ENCODE measurements at places on chromosomes 2 and 18.

- DNase-seq = no peak
Measured at GRCh38 chr2:240687045-240687740, 4.5 kb upstream of the AQP12A start.

GRCh38 chr18:10901329-10901728, 248.0 kb downstream of the PIEZO2 start:
- no peak for DNase-seq

- DNase-seq = no peak
Measured at GRCh38 chr2:53861824-53862223, 2.1 kb upstream of the GPR75 start.

DNA sequence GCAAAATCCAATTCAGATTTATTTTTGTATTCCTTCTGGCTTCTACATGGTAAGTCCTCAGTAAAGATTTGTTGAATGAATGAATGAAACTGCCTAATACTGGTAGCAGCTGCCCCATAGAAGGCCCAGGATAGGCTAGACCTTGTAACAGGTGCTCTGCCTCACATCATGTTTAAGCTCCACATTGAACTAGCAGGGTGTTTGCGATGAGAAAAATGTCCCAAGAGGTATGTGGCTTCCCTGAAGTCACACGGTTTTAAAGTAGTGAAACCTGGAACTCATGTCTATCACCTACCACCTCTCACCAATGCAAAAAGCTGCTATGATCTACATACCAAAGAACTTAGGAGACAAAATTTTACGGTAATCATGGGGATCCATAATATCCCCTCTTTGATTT, 765 bp upstream of the LHCGR start:
- DNase-seq = no peak

DNA sequence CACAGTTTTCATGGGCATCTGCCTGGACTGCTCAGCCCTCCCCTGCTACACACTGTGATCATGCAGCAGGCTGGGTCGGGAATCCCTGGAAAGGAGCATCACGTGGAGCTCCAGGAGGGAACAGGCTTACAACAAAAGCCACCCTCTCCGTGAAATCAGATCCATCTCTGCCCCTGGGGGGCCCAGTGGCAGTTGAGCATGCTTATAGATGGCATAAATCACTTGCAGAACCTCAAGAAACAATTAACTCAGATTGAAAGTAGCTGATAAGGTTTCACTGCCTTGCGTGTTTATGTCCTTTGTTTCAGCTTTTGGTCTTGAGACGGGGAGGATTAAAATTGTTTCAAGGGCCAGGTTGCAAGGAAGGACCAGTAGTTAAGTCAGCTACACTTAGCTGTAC, 354.8 kb upstream of the MEIS1 start:
- no peak for DNase-seq

- DNase-seq = no peak
Measured at GRCh38 chr2:48727560-48727959, 28.0 kb downstream of the LHCGR start.

- DNase-seq = no peak
Measured at GRCh38 chr2:120315367-120316033, 30.4 kb upstream of the INHBB start.

DNA sequence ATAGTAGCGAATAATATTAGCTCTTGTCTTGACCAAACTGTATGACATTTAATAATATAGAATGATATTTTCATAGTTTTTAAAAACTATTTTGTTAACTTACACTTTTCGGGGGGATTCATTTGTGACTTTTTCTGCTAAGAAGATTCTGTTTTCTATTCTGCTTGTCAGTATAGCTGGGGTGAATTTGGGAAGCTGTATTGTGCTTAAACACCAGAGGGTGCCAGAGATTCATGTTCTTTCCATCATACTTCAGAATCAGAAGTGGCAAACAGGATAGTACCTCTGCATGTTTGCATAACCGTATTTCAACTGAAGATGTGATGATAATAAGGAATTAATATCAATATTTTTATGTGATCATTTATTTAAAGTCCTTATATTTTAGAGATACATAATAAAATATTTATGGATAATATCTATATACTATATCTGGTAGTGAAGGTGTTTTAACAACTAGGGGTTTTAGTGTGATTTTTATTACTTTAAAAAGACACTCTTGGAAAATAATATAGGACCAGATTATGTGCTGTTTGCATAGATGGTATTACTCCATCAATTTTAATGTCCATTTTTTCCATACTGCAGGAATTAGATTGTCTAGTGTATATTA, 81.0 kb downstream of the TAF4B start:
- DNase-seq = peak; percentile 72

DNA sequence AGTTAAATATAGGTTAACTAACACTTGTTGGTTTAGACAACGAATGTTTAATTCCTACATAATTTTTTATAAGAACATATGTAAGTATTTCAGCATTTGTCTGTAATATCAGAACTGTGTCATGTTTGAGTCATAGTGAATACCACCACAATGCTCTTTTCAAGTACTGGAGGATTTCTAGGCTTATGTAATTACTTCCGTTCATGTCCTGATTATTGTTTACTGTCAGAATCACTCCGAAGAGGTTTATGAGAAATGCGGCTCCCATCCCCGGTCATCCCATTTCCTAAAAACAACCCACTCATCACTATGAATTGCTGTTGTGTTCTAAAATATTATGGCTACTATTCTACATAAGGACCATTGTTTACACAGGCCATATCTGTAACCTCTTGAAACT, 45.1 kb downstream of the CDH19 start:
- DNase-seq = no peak

GRCh38 chr2:218736531-218736930, 25.9 kb downstream of the TTLL4 start:
- no peak for DNase-seq

- no peak for DNase-seq
Measured at GRCh38 chr18:9283791-9284190, 50.8 kb upstream of the TWSG1 start.

GRCh38 chr2:120446236-120447126, 100.5 kb downstream of the INHBB start:
- no peak for DNase-seq

DNA sequence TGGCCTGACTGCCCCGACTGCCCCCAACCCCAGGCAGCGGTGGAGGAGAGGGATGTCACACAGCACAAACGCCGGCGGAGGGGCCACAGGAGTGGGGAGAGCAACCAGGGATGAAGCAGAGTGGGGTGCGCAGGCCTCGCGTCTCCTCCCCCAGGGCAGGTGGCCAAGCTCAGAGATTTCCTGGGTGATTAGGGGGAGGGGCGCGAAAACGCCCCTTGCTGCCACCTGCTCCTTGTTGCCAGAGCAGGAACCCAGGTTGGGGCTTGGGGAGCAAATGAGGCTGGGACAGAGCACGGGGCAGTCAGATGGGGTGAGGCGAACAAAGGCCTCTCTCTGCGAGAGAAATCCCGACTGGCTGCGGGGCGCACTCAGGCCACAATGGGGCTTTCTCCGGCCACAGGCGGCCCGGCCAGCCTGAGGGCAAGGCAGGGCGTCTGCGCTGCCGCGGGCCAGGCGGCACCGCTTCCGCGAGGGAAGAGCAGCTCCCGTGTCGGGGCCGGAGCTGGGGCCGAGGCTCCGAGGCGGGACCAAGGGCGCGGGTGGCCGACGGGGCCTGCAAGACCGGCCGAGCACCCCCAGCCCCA, 11.5 kb downstream of the TEX44 start:
- DNase-seq = no peak

DNA sequence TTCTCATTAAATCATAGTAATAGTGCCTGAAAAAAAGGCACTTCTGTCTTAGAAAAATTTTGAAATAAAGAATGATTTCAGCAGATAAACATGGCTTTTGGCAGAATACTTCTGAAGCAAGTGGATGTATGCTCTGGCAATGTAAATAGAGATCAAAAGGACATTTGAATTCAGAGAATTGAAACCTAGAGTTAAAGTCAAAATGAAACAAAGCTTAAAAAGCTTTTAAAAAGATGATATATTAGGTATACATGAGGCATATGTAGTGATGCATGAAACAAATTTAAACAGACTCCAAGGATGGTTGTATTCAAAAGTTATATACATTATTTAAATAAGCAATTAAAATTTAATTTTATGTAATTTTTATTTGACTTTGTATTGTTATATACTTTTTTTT, 1344.5 kb upstream of the TMEFF2 start:
- no peak for DNase-seq

DNA sequence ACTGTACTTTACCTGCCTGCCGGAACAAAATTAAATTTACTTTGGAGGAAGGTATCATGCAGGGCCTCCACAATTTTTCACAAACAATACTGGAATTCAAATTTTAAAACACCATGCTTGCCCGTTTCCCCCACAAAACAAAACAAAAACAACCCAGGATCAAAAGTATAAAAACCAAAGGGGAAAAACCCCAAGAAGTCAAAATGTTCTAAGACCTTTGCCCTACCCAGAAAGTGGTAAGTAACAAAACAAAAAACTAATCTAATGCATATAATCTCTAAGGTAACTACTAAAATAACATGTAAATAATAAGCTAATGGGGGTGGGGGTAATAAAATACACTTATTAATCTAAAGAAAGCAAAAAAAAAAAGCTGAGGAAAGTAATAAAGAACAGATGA, 60.5 kb downstream of the CUL3 start:
- no peak for DNase-seq

DNA sequence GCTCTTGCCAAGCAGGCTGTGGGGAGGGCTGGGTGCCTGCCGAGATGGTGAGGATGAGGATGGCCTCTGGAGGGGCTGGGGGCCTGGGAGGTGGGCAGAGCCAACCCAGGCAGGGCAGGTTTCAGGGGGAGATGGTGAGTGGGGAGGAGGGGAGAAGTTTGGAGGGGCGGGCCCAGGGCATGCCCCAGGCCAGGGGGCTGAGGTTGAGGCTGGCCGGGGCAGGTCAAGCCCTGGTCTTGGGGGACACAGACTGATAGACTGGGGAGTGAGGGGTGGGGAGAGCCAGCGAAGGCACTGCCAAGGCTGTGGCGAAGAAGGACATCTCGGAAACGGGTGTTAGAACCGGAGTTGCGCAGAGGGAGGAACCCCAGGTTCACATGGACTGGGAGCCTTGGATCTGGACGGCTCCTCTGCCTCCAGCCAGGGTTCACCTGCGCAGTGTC, 12.6 kb downstream of the CAPN10 start:
- no peak for DNase-seq

DNA sequence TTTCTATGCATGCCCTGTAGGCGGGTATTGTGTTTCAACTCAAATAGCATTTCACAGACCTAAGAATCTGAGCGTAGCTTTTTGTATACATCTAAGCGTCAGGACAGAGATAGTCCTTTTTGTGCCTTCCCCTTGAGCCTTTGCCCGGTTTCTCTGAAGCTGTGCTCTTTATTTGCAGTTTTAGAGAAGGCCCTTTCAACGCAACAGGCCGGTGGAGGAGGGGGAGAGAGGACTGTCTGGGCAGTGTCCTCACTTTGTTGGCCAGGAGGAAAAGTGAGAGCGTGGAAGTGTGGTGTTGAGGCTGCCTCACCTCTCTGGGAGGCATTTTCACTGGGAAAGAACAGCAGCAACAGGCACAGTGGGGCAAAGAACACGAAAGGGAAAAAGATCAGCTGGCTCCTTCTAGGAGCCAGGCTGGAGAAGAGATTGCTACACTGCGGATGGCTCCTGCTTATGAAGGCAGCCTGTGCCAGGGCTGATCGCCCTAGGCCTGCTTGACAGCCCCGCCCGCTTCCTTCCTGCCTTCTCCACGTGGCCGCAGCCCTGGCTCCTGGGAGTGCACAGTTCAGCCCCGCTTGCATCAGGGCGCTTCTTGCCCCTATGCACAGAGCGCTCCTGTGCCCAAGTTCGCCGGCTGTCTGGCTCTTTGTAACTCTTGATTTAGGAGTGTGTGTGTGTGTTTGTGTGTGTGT, 195.6 kb upstream of the POU3F3 start:
- DNase-seq = no peak

GRCh38 chr2:54602736-54603322, 120.6 kb upstream of the EML6 start:
- DNase-seq = no peak

DNA sequence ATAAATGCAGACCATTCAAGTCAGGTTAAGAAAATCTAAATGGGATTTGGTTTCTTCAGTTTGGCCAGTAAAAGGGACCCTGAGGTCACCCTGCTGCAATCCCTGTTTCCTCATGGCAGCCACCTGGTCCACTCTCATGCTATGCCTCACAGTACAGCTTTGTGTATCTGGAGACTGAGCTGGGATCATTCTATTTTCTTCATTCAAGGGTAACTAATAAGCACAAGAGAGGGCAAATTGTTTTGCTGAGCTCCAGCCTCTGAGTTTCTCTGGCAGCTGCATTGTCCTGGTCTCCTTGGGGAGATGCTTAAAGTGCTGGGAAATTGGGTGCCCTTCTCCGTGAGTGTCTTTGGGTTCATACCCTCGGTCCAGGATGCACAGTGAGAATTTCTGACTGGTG, 18.5 kb upstream of the BCL2L11 start:
- DNase-seq = no peak

DNA sequence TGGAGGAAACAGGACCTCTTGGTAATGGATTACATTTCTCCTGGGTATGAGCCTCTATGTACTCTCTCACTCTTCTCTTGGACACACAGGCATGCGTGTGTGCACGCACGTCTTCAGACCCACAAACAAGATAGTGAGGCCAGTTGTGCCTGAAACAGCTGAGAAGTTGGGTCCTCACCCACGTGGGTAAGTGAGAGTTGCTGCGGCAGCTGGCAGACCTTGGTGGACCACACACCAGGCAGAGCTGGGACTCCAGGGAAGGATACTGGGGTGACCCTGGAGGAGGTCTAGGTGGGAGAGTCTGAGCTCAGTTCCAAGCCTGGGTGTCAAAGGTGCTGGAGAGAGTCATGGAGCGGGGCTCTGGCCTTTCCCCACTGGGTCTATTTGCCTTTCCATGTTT, 194.3 kb downstream of the HAUS1 start:
- DNase-seq = no peak

DNA sequence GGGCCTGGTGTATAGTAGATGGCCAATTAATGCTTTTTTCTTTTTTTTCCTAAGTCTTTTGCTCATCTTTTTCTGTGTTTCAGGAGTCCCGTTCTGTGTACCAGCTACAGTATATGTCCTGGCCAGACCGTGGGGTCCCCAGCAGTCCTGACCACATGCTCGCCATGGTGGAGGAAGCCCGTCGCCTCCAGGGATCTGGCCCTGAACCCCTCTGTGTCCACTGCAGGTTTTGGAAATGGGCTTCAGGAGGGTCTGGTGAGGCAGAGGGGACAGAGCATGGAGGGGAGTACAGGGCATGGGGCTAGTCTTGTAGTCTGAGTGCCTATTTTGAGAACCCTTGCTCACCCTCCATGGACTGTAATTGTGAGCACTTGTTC, 14.1 kb downstream of the PTPN18 start:
- DNase-seq = no peak

- DNase-seq = no peak
Measured at GRCh38 chr2:393711-394696, 106.1 kb upstream of the ALKAL2 start.

DNA sequence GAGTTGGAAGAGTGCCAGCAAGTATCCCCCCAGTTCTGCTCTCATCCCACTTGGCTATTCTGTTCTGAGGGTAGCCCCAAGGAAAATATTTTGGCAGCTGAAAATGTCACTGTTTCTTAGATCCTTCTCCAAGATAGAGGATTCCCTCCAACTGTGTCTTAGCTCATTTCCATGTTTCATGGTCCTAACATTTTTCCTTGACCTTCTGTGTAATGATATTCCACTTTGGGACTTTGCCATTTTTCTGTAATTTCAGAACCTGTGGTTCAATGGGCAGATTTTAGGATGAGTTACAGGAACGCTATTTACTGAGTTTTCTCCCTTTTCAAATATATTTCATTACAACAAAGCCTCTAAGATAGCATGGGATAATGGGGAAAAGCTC, 34.7 kb downstream of the NHEJ1 start:
- peak; percentile 65 for DNase-seq
